ENCODE measurements at places on chromosomes 13 and 19.
A peak's percentile ranks its signal among the peaks of the same experiment; 100 is the strongest.

DNA sequence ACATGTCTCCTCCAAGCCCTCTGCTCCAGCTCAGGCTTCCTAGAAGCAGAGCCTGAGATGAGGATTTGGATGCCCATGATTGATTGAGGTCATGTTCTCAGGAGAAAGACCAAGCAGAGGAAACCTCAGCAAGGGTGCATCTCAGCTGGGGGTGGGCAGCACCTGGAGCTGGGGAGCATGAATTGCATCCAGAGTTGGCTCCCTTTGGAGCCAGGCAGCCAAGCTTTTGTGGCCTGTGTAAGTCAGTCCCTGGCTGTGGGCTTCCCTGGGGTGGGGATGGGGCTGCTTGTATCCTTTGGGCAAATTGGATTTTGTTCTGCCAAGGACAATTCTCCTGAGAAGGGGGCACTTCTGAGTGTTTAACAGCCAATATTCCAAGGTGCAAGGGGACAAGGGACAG lies 91.5 kb upstream of the WASF3 start:
- H3K36me3 ChIP-seq = no peaks in the 10 kb centered on the region
- DNase-seq = no peak
- H3K4me1 ChIP-seq = no peaks in the 10 kb centered on the region

- no peaks in the 10 kb centered on the region for H3K4me1 ChIP-seq
- H3K27ac ChIP-seq = no peak overlapping the region
- H3K27me3 ChIP-seq = no peaks in the 10 kb centered on the region
- H3K4me3 ChIP-seq = no peak overlapping the region
- no peak for DNase-seq
Measured at GRCh38 chr19:29680447-29680846, 15.2 kb downstream of the PLEKHF1 start.

DNA sequence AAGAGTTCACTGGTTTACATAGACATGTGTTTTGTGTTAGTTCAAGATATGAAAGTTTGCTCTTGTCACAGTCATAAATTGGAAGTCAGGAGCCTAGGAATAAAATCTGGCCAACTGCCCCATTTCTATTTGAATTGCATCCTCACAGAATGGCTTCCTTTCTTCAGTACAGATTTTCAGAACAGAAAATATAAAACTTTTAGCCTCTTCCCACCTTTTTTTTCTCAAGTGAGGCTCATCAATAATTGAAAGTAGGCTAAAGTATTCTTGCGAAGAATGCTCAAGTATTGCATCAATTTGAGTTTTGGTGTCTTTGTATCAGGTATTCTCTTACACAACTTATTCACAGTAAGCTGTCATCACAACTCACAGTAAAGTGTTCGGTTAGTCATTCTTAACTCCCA lies 802.7 kb downstream of the PCDH9 start:
- no peaks in the 10 kb centered on the region for H3K36me3 ChIP-seq
- no peak for DNase-seq
- H3K27ac ChIP-seq = no peak overlapping the region
- H3K27me3 ChIP-seq = no peaks in the 10 kb centered on the region
- no peaks in the 10 kb centered on the region for H3K4me1 ChIP-seq
- H3K4me3 ChIP-seq = no peak overlapping the region

DNA sequence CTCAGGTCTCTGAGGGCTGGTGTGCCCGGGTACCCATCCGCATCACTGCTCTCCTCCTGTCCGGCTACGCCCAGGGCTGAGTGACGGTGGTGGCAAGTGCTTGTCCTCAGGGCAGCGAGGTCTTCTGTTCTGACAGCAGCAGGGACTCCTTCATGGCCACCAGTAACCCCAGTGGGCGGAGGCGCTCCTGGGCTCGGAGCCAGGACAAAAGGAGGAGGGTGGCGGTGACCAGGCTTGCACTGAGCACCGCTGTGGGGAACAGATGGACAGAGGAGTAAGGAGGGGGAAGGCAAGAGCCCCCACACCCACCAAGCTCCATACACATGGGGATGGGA lies 5.8 kb downstream of the CD320 start:
- no peak overlapping the region for H3K27ac ChIP-seq
- DNase-seq = no peak
- H3K36me3 ChIP-seq = no peaks in the 10 kb centered on the region
- H3K27me3 ChIP-seq = no peaks in the 10 kb centered on the region
- no peaks in the 10 kb centered on the region for H3K4me1 ChIP-seq

GRCh38 chr19:13989487-13989886 lies 16.6 kb downstream of the RFX1 start:
- H3K27me3 ChIP-seq = no peaks in the 10 kb centered on the region
- no peak overlapping the region for H3K4me3 ChIP-seq
- no peak overlapping the region for H3K27ac ChIP-seq

DNA sequence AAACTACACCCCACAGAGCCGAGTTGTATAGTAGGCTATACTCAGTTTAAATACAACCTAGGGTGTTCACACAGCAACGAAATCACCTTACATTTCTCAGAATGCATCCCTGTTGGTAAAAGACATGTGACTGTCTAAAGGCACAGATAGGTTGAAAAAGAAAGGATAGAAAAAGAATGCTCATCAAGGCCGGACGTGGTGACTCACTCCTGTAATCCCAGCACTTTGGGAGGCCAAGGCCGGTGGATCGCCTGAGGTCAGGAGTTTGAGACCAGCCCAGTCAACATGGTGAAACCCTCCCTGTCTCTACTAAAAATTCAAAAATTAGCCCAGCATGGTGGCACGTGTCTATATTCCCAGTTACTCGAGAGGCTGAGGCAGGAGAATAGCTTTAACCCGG lies 3.8 kb upstream of the IL17D start:
- H3K27ac ChIP-seq = no peak overlapping the region
- no peak for DNase-seq
- H3K27me3 ChIP-seq = peaks cover 6% of the 10 kb centered on the region
- H3K4me1 ChIP-seq = no peaks in the 10 kb centered on the region
- no peak overlapping the region for H3K4me3 ChIP-seq

DNA sequence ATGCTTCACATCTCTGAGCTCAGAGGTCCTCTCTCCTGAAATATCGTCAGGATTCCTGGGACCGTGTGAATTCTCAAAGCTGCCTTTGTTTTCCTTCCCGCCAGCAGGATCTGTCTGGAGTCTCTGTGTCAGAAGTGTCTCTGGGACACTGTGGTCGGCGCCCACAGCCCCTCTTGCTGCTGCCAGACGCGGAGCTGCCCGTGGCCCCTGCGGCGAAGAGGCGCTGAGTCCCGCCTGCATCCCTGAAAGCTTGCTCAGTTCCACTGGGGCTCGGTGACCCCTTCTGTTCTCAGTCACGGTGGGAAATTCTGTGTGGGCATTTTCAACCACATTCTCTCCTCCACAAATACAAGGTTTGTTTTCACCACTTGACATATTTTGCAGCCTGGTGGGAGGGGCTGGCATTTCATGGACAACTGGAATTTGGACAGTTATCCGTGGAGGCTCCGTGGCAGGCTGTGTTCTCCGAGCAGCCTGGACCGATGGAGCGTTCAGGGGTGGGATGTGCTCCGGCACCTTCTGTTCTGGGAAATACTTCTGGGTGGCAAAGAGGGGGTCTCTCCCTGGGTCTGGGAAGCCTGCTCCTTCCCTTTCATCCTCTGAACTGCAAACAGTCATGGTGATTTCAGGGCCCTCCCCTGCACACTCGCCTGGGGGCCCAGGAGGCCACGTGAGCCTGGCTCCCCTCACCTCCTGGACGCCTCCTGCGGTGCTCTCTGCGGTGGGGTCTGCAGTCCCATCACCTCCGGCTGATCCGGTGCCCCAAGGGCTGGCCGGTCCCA lies 42.6 kb upstream of the GRTP1 start:
- DNase-seq = no peak
- H3K4me3 ChIP-seq = no peak overlapping the region
- no peaks in the 10 kb centered on the region for H3K36me3 ChIP-seq
- H3K27ac ChIP-seq = no peak overlapping the region

GRCh38 chr19:17248011-17248776 lies 2.5 kb upstream of the NR2F6 start:
- H3K4me3 ChIP-seq = no peak overlapping the region
- peak overlapping the region; percentile 6 for H3K27ac ChIP-seq
- H3K36me3 ChIP-seq = no peaks in the 10 kb centered on the region

GRCh38 chr13:112619730-112620631 lies 32.0 kb upstream of the TUBGCP3 start:
- H3K36me3 ChIP-seq = no peaks in the 10 kb centered on the region
- H3K27ac ChIP-seq = no peak overlapping the region
- no peaks in the 10 kb centered on the region for H3K4me1 ChIP-seq
- peak overlapping the region; percentile 26 for H3K4me3 ChIP-seq
- peak; percentile 93 for DNase-seq

DNA sequence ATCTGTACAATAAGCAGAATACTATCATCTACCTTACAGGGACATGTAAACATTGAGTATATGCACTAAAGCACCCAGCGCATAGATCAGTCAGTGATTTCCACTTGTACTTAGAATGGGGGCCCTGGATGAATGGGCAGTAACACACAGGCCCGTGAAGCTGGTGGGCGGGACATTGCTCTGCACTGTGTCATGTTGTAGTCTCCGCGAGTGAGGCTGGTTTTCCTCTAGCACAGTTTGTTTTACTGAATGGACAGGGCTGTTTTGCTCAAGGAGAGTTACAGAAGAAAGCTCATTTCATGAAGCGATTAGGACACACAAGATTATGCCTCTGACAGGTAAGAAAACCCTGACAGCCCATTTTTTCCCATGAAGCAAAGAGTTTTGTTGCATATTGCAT lies 86.4 kb upstream of the SOX21 start:
- DNase-seq = no peak
- H3K27ac ChIP-seq = no peak overlapping the region
- H3K36me3 ChIP-seq = no peaks in the 10 kb centered on the region
- H3K27me3 ChIP-seq = no peaks in the 10 kb centered on the region
- H3K4me3 ChIP-seq = no peak overlapping the region

DNA sequence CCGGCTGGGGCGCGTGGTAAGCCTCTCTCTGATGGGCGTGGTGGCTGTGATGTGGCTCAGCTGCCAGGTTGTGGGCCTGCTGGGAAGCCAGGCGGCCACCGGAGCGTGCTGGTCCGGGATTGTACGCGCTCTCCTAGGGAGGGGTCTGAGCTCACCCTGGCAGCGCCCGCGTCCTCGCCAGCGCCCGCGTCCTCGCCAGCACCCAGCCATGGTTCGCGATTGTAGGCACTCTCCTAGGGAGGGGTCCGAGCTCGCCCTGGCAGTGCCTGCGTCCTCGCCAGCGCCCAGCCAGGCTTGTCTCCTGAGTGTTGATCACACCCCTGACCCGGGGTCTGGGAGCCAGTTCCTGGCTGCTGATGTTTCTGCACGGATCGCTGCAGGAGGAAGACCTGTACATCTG lies 13.8 kb downstream of the ADAT3 start:
- no peak overlapping the region for H3K4me3 ChIP-seq
- no peak overlapping the region for H3K27ac ChIP-seq
- no peaks in the 10 kb centered on the region for H3K4me1 ChIP-seq
- H3K27me3 ChIP-seq = no peaks in the 10 kb centered on the region
- DNase-seq = no peak

Measured in mesendoderm (in vitro differentiated cells).